Heart right ventricle (tissue), 16 donors: ENCODE measurements at places on chromosomes 4 and X. TPM values are rescaled to one million over a fixed set of nuclear protein-coding genes. Genes with fewer than 3 reads are reported as not detected.

GRCh38 chrX:53587795-53588420, 98.6 kb downstream of the HUWE1 start:
- no peaks in the 10 kb centered on the region for H3K27me3 ChIP-seq
- no peaks in the 10 kb centered on the region for H3K4me1 ChIP-seq
- H3K27ac ChIP-seq = no peak overlapping the region

DNA sequence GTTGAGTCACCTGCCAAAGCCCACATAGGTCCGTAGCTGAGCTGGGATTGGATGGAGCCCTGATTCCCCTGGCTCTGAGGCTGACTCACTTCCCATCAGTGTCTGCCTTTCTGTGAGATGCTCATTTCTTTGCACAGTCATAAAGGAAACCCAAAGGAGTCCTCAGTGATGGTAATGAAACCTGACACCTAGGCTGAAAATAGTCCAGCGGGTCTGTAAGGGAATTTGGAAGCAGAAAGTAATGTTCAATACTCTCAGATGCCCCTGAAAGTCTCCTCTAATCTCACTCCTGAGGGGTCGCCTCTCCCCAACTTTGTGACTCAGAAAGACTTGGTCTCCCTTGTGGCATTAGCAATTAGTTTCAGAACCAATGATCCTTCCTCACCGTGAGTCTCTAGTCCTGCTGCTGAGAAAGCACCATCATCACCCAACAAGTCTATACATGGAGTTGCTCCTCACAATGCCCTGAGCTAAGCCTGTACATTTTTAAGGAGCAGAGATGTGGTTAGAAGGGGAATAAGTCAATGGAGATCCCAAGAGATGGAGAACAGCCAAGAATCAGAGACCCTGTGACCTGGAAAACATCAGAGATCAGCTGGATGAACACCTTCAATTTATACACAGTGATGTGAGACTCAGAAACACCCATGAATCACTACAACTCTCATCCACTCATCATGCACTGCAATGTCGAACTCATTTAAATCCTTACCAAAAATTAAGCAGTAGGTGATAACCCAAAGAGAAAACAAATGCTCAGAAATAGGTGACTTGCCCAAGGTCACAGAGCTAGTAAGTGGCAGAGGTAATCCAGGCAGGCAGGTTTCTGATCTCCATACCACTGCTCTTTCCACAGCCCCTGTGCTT, 219.0 kb upstream of the CPEB2 start:
- no peaks in the 10 kb centered on the region for H3K27me3 ChIP-seq
- no peak overlapping the region for H3K4me3 ChIP-seq
- no peak overlapping the region for H3K27ac ChIP-seq
- H3K4me1 ChIP-seq = no peaks in the 10 kb centered on the region
- no peaks in the 10 kb centered on the region for H3K36me3 ChIP-seq
- no peak for DNase-seq

GRCh38 chr4:972651-973424, 531 bp downstream of the DGKQ start:
- DNase-seq = peak; percentile 51
- H3K27me3 ChIP-seq = no peaks in the 10 kb centered on the region
- H3K36me3 ChIP-seq = no peaks in the 10 kb centered on the region
- peak overlapping the region; percentile 88 for H3K4me3 ChIP-seq
- peak overlapping the region; percentile 53 for H3K27ac ChIP-seq

DNA sequence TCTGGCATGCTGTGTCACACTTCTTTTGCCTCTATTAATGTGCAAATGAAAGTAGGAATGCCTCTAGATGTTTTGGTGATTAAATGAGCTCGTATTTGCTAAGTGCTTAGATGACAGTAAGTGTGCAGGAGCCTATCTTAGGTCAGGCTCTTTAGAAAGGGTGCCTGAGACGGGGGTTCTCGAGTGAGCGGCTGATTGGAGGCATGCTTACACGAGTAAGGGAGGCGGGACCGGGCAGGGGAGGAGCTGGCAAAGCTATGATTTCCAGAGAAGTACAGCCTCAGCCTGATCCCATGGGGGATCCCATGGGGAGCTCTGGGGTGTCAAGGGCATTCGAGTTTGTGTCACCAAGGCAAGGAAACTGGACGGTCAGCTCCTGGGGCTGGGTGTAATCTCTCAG, 44.8 kb downstream of the CLDN34 start:
- H3K36me3 ChIP-seq = no peaks in the 10 kb centered on the region
- H3K4me1 ChIP-seq = no peaks in the 10 kb centered on the region
- peak overlapping the region; percentile 73 for H3K27ac ChIP-seq
- H3K27me3 ChIP-seq = no peaks in the 10 kb centered on the region
- no peak overlapping the region for H3K4me3 ChIP-seq

GRCh38 chrX:18543738-18544137, 118.3 kb downstream of the CDKL5 start:
- no peaks in the 10 kb centered on the region for H3K36me3 ChIP-seq
- H3K4me3 ChIP-seq = no peak overlapping the region
- no peaks in the 10 kb centered on the region for H3K4me1 ChIP-seq
- DNase-seq = no peak

DNA sequence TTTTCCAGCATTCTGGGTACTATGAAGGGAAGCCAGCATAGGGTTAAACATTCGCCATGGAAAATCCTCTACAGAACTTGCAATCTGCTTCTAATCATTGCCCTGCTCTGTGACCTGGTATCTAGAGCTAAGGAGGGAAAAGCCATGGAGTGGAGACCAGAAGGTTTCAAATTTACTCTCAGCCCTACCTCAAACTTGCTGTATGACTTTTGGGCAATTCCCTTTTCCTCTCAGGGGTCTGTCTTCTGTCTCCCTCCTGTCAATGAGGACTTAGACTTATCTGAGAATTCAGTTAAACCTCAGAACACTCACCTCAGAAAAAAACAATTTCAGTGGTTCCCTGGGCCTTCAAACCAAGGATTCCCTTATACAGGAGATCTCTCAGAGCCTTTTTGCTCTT, 29.1 kb downstream of the ARHGEF9 start:
- peaks cover 6% of the 10 kb centered on the region for H3K4me1 ChIP-seq
- H3K36me3 ChIP-seq = no peaks in the 10 kb centered on the region
- no peak overlapping the region for H3K4me3 ChIP-seq
- DNase-seq = no peak
- no peak overlapping the region for H3K27ac ChIP-seq

The SH3D19 gene
- total RNA-seq = 108 TPM

The NKX1-1 gene
- total RNA-seq = not detected

The DSPP gene
- not detected for total RNA-seq

GRCh38 chr4:150004481-150004880, 73.8 kb upstream of the DCLK2 start:
- no peak overlapping the region for H3K4me3 ChIP-seq
- peaks cover 5% of the 10 kb centered on the region for H3K4me1 ChIP-seq
- H3K27ac ChIP-seq = peak overlapping the region; percentile 58
- no peak for DNase-seq
- no peaks in the 10 kb centered on the region for H3K27me3 ChIP-seq

- DNase-seq = no peak
- H3K27me3 ChIP-seq = no peaks in the 10 kb centered on the region
- no peaks in the 10 kb centered on the region for H3K36me3 ChIP-seq
- H3K4me1 ChIP-seq = peaks cover 15% of the 10 kb centered on the region
Observed at GRCh38 chr4:13368217-13368616, 115.9 kb downstream of the RAB28 start.

DNA sequence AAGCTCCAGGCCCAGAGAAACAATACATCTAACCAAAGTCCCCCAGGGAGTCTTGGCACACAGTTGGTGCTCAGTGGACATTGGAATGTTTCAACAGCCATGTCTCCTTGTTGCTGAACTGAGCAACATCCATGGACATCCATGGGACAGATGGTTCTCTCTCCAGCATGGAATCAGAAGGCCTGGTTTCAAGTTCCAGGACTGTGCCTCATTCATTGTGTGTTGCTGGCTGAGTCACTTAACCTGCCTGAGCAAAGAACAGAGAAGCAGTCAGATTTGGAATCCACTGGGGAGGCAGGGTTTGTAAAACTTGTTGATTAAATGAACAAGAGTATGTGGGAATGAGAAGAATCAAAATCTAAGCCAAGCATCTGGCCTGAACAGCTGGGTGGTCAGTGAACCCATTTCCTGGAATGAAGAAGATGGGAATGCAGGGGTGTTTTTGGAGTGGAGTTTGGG, 147.9 kb downstream of the CHIC2 start:
- no peaks in the 10 kb centered on the region for H3K4me1 ChIP-seq
- no peak overlapping the region for H3K27ac ChIP-seq
- H3K4me3 ChIP-seq = no peak overlapping the region
- no peak for DNase-seq

DNA sequence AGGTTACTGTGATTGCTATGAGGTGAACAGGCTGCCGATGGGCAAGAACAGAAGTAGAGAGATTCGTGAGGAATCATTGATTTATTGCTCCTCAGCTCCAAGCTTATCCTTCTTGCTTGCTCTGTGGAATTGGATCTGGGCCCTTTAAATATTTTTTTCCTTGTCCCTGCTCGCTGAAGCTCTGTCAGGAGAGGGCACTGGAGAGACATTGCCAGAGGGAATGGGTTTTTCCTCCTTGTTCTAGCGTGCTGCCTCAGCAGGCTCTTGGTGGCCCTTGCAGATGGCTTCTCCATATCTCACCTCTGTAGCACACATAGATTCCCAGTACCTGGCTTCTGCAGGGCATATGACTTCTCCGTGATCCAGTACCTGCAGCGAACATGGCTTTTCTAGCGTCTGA, 67.4 kb downstream of the CNGA2 start:
- no peak overlapping the region for H3K27ac ChIP-seq
- DNase-seq = no peak
- no peaks in the 10 kb centered on the region for H3K4me1 ChIP-seq
- no peak overlapping the region for H3K4me3 ChIP-seq

- no peaks in the 10 kb centered on the region for H3K36me3 ChIP-seq
- no peak overlapping the region for H3K4me3 ChIP-seq
- DNase-seq = no peak
Observed at GRCh38 chr4:81465406-81466340, 6.0 kb downstream of the RASGEF1B start.

DNA sequence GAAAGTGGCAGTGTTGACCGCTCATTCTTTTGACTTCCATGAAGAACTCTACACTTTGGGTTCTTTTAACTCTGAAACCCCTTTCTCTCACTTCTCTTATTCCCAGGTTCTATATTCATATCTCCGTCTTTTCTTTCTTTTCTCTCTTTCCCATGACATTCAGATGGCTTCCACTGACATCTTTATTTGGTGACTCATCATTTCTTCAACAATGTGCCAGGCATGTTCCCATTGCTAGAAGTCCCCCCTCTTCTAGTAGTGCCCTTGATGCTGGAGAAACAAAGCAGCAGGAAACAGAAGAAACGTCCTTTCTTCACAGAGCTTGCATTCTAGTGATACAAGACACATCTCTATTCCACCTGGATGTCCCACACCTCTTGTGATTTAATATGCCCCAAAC, 33.3 kb downstream of the PKD2 start:
- peaks cover 20% of the 10 kb centered on the region for H3K4me1 ChIP-seq
- no peaks in the 10 kb centered on the region for H3K27me3 ChIP-seq
- H3K27ac ChIP-seq = no peak overlapping the region
- H3K36me3 ChIP-seq = peaks cover 99% of the 10 kb centered on the region
- no peak for DNase-seq

GRCh38 chrX:150456466-150456865, 93.3 kb downstream of the MAMLD1 start:
- no peaks in the 10 kb centered on the region for H3K36me3 ChIP-seq
- H3K27me3 ChIP-seq = no peaks in the 10 kb centered on the region
- DNase-seq = no peak
- no peak overlapping the region for H3K27ac ChIP-seq
- no peaks in the 10 kb centered on the region for H3K4me1 ChIP-seq
- no peak overlapping the region for H3K4me3 ChIP-seq

DNA sequence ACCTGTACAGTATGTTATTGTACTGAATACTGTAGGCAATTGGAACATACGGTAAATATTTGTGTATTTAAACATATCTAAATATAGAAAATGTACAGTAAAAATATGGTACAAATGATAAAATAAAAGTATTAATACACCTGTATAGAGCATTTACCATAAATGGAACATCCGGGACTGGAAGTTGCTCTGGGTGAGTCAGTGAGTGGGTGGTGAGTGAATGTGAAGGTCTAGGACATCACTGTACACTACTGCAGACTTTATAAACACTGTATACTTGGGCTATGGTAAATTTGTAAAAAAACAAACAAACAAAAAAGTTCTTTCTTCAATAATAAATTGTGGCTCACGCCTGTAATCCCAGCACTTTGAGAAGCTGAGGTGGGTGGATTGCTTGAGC, 52.4 kb upstream of the FHL1 start:
- H3K27ac ChIP-seq = no peak overlapping the region
- H3K4me3 ChIP-seq = no peak overlapping the region
- no peak for DNase-seq
- no peaks in the 10 kb centered on the region for H3K27me3 ChIP-seq
- no peaks in the 10 kb centered on the region for H3K4me1 ChIP-seq

The PGAM4 gene
- total RNA-seq = not detected

The SYTL4 gene
- total RNA-seq = 4.0 TPM

DNA sequence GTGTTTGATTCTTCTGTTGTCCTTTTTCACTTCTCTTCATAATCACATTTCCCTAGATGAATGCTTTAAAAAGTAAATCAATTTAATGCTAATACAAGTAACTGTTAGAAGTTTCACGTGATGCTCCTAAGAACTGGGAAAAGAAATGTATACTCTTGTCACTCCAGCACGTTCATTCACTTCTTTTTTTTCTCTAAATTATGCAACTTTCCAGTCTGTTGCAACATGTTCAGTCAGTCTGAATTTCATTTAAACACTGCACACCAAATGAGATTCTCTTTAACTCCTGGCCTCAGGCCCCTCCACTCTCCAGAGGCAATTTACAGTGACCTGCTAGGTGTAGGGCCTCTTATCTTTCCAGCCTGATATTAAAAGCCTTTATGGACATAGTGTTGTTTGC, 321.9 kb downstream of the HS3ST1 start:
- no peak overlapping the region for H3K4me3 ChIP-seq
- H3K4me1 ChIP-seq = no peaks in the 10 kb centered on the region
- no peaks in the 10 kb centered on the region for H3K36me3 ChIP-seq
